ENCODE measurements at places on chromosomes 7 and 10. TPM values are rescaled to one million over a fixed set of nuclear protein-coding genes. Genes with fewer than 3 reads are reported as not detected.

PCLO gene
- 6.5 TPM for total RNA-seq

TBRG4 gene
- total RNA-seq, result 41.6 TPM

PCGF6 gene
- 14.9 TPM for total RNA-seq

GRB10 gene
- 42.3 TPM for total RNA-seq

SMC3 gene
- 50.7 TPM for total RNA-seq

ZFAND2A gene
- total RNA-seq, result 12.2 TPM

ADRB1 gene
- 1.7 TPM for total RNA-seq

PAPSS2 gene
- total RNA-seq, result 40.2 TPM

MPP7 gene
- 31.2 TPM for total RNA-seq

LYZL1 gene
- total RNA-seq, result not detected

EPO gene
- total RNA-seq, result not detected

LLCFC1 gene
- total RNA-seq, result not detected

PKD1L1 gene
- total RNA-seq, result 1.3 TPM

NCAPG2 gene
- total RNA-seq, result 24.3 TPM

LAMTOR4 gene
- 36.3 TPM for total RNA-seq

MDFIC gene
- total RNA-seq, result 69.4 TPM

C10orf71 gene
- 0.37 TPM for total RNA-seq

WEE2 gene
- total RNA-seq, result 0.42 TPM

GPR15LG gene
- total RNA-seq, result 16.6 TPM

NUPR2 gene
- total RNA-seq, result 0.79 TPM

SAMD9 gene
- 29.0 TPM for total RNA-seq

GIMAP8 gene
- total RNA-seq, result 15.2 TPM

DEPP1 gene
- 15.5 TPM for total RNA-seq

TRIM73 gene
- total RNA-seq, result 3.8 TPM

PRF1 gene
- total RNA-seq, result 0.90 TPM

SPDYE8 gene
- total RNA-seq, result not detected

SNX10 gene
- 7.1 TPM for total RNA-seq

AGAP6 gene
- 8.2 TPM for total RNA-seq

WNT8B gene
- total RNA-seq, result 0.11 TPM

PLEKHS1 gene
- 0.42 TPM for total RNA-seq

NAMPT gene
- total RNA-seq, result 120 TPM

SLC18A2 gene
- 12.6 TPM for total RNA-seq

SLIT1 gene
- 0.58 TPM for total RNA-seq

TMEM26 gene
- 11.7 TPM for total RNA-seq

ZNF273 gene
- total RNA-seq, result 22.5 TPM

FEZF1 gene
- total RNA-seq, result not detected

STEAP1B gene
- total RNA-seq, result 3.2 TPM

TAS2R4 gene
- total RNA-seq, result 8.1 TPM

FAM25C gene
- total RNA-seq, result not detected

NUTM2B gene
- total RNA-seq, result 0.21 TPM

CHCHD2 gene
- total RNA-seq, result 156 TPM

DNMBP gene
- total RNA-seq, result 31.8 TPM

WIPF3 gene
- total RNA-seq, result 0.95 TPM

MET gene
- total RNA-seq, result 24.3 TPM

GRID1 gene
- total RNA-seq, result 3.9 TPM

PHYHIPL gene
- 0.85 TPM for total RNA-seq

ZNF487 gene
- 18.1 TPM for total RNA-seq

FBXL13 gene
- 8.1 TPM for total RNA-seq

POP7 gene
- total RNA-seq, result 18.6 TPM

ZNF248 gene
- total RNA-seq, result 42.9 TPM

Measured in urinary bladder (tissue), 4 donors.